ENCODE measurements at places on chromosomes 12 and 14.

GRCh38 chr12:70543444-70543843 is 93.8 kb downstream of the PTPRB start:
- DNase-seq: no peak

GRCh38 chr14:74464785-74465184 is 28.3 kb downstream of the NPC2 start:
- no peak for DNase-seq

DNA sequence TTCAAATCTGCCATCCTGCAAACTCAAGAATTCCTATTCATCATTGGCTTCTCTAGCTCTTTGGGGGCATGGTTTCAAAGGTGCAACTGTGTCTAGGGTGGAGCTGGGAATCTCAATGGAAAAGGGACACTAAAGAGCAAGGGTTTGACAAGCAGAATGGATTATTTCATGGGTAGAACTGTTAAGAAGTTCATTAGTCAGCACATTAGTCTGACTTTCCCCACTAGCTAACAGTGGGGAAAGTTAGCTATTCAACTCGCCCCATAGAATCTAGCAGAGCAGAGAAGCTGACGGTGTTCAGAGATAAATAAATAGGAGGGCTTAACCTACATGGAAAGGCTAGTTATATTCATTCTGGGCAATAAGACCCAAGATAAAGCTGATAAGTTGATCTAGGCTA is 153.9 kb downstream of the EMP1 start:
- no peak for DNase-seq

- DNase-seq: no peak
These were observed 34.7 kb downstream of the CDC42BPB start for GRCh38 chr14:103022685-103023044.

GRCh38 chr12:54364413-54364812 is at the start of gene GPR84:
Gene GPR84 (minus strand): TSS chr12:54364486. CDS start chr12:54363851, 635 bp downstream.
- no peak for DNase-seq

DNA sequence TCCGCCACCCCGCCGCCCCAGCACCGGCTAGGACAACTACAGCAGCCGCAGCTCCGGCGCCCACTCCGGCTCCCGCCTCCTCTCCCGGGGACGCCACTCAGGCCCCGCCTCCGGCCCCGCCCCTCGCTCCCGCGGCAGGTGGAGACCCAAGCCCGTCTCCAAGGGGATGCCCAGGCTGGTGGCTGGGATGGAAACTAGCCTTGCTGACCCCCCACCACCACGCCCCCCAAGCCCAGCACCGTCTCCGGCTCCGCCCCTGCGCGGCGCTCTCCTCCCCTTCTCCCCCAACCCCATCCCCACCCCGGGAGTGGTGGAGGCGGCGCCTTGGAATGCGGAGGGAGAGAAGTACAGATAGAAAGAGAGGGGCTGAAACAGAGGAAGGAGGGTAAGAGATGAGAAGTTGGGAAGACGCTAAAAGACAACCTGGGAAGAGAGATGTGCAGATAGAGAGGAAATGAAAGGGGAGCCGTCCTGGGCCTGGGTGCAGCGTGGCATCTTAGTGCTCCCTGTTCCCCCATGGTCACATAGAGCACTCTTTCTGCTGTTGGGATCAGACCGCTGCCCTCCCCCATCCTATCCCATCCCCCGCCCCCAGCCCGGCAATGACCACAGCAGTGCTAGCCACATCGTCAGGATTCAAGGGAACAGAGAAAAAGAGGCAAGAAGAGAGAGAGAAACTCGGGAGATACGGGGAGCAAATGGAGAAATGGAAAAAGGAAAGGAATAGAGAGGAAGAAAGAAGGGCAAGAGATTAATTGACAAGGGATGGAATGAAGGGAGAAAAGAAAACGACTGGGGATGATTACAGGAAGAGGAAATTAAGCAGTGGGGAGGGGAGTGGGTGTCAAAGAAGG is at the start of gene ITGA7:
TSS of gene ITGA7 (minus strand) at position 64 of the 854 bp plus-strand sequence. CDS start 222 bp downstream, outside the sequence.
- peak; percentile 62 for DNase-seq

DNA sequence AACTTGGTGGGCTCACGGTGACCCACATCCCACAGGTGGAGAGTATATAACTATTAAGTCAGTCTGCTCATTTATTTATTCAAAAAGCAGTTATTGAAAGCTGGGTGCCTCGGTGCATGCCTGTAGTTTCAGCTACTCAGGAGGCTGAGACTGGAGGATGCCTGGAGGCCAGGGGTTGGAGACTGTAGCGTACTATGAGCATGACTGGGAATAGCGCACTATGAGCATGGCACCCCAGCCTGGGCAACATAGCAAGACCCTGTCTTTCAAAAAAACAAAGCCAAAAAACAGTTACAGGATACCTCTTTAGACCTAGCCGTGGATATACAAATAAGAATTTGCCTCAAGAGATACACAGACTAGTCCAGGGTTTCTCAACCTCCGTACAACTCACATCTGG is 139.8 kb downstream of the ZFP36L1 start:
- DNase-seq: no peak

DNA sequence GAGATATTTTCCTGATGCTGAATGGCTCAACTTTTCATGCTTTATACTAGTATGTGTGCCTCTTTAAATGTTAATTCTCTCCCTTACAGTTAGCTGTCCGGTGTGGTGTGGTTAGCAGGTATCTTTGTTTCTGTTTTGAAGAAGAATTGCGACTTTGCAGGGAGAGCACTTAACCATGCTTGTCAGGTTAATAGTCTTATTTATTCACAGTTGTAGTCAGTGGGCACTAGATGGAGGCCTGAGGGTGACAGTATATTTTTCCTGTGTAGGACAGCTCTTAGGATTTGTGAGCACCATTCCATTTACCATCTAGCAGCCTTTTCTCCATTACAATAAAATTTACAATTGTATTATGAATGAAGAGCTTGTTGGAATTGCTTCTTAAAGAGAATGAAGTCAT is 34.9 kb downstream of the PDE3A start:
- DNase-seq: no peak

- no peak for DNase-seq
These were observed 1351.7 kb upstream of the TMEM132C start for GRCh38 chr12:126915309-126915708.

- no peak for DNase-seq
These were observed 111.8 kb downstream of the SLC25A47 start for GRCh38 chr14:100434911-100435438.

- DNase-seq: no peak
These were observed 11.4 kb downstream of the MGST1 start for GRCh38 chr12:16358878-16359277.

GRCh38 chr12:49730568-49731101 is 10.7 kb upstream of the TMBIM6 start:
- no peak for DNase-seq

- DNase-seq: no peak
These were observed 9.5 kb downstream of the RNASE11 start for GRCh38 chr14:20578325-20578724.

- no peak for DNase-seq
These were observed 79.0 kb downstream of the PITPNM2 start for GRCh38 chr12:123071857-123072256.

DNA sequence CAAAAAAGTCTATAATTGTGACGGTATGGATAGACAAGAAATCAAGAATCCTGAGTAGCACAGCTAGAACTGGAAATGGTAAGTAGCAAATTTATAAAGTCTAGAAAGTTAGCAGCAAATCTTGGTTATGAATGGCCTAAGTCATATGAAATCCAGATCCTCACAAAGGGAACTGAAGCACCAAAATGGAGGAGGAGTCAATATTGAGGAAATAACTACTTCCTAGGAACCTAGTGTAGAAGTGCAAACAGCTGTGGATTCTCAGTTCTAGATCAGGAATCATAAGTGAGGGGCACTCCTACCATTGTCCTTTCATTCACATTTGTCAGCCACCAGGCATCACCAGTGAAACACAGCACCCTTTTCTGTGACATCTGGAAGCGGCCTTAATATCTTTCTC is 202.2 kb upstream of the DCN start:
- DNase-seq: no peak

DNA sequence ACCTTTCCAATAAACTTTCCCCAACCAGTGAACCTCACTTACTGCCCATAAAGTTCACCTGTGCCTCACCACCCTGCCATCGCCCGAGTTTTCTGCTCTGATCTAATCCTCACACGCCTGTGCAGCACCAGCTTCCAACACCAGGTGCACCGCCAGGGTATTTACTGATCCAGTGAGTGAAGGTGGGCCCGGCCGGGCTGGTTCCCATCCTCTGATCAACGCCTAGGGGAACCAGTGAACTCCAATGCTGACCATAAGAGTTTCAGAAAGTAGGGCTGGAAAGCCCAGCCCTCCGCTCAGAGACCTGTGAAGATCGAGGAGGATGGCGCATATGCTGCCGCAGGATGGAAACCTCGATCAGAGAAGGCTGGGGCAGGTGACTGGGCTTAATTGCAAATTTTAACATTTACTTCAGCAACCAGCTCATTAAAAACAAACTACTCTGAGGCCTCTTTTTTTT is 685 bp upstream of the MYL6B start:
- peak; percentile 36 for DNase-seq

GRCh38 chr12:117161460-117162166 is 28.7 kb downstream of the FBXO21 start:
- no peak for DNase-seq

- no peak for DNase-seq
These were observed 404.2 kb downstream of the RGS6 start for GRCh38 chr14:72336311-72336980.

GRCh38 chr14:105495990-105496830 is 5.2 kb downstream of the TEDC1 start:
- DNase-seq: no peak

GRCh38 chr14:72907886-72908285 is 14.0 kb upstream of the DPF3 start:
- no peak for DNase-seq

- no peak for DNase-seq
These were observed 39.4 kb downstream of the ADGRD1 start for GRCh38 chr12:130992979-130993538.

DNA sequence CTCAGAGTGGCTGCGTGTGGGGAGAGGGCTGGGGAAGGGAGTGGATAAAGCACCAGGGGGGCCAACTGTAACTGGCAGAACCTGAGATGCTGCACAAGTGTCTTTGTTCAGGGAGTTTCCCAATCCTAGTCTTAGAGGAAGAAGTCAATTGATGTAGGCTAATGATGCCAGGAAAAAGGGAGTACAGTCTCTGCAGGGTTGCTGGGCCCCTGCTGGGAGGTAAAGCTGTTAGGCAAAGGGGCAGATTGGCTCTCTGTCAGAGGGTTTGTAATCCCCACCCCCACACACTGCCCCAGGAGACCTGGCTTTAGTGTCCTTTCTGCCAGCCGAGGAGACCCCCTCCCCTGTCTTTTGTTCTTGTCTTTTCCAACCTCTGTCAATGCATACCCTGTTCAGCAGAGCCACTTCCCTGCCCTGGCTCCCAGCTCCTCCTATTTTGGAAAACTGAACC is 178.4 kb downstream of the KCNA5 start:
- no peak for DNase-seq

DNA sequence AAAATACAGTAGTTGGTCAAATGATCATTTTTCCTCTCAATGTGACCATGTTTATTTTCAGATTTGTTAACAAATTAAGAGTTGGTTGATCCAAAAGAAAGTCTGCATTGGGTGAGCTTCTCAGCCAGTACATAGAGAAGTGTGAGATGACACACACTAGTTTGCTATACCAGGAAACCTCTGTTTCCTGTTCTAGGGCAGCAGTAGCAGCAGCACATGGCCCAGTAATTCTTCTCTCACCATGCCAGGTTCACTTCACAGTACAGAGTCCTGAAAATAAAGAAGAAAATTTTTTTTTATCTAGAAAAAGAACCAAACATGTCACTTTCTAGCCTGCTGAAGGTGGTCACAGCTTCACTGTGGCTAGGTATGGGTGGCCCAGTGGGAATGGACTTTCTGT is 250.2 kb upstream of the OR4E1 start:
- no peak for DNase-seq

DNA sequence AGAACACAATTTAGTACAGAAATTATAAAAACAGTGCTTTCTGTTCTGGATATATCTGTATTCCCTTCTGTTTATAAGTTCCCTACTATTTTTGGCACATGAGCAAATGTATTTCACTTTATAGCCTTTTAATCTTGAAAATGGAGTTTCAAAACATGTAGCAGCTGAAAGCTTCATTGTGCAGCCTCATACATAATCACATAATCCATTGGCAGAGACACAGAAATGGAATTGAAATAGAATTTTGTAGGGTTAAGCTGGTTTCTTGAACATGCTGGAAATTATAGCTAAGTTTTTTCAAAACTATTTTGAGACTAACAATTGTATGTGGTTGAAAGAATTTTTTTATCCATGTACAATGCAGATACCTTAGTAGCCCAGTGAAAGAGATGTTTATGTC is 614.3 kb upstream of the MDGA2 start:
- DNase-seq: no peak

- no peak for DNase-seq
These were observed 108.0 kb downstream of the PPM1A start for GRCh38 chr14:60356906-60357550.

- no peak for DNase-seq
These were observed 10.0 kb downstream of the EML1 start for GRCh38 chr14:99803106-99803775.

GRCh38 chr12:68612697-68613096 is 2.0 kb downstream of the RAP1B start:
- no peak for DNase-seq

- no peak for DNase-seq
These were observed 67.7 kb downstream of the RBM19 start for GRCh38 chr12:113898466-113898865.

- no peak for DNase-seq
These were observed 17.4 kb upstream of the CLMN start for GRCh38 chr14:95337041-95337595.

DNA sequence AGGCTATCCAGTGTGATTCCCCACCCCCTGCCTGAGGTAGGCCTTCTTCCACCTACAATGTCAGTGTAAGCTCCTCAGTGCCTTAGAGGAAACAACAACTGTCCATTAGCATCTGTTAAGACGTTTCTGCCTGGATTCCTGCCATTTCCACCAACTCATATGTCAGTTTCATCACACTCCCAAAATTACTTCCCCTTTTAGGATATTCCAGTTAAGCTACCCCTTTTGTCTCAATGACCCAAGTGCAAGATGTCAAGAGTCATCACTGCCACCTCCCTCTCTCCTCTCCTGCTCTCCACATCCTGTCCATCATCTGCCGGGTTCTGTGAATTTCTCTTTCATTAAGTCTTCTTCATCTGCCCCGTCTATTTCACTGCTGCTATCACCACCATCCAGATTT is 189.4 kb downstream of the DPF3 start:
- no peak for DNase-seq

DNA sequence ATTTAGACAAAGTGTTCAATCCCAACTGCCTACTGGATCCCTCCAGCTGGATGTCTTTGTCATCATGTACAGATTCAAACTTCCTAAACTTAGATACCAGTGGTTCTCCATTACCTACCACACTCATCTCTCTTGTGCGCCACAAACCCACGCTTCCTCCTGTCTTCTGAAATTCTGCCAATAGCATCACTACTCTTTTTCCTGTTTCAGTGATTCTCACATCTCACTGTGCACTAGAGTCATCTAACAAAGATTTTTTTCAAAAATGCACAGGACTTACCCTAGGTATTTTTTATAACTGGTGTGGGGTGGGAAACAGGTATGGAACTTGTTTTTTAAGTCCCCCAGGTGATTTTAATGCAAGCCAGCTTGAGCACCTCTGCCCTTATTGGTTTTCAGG is 5.9 kb downstream of the PSMB5 start:
- DNase-seq: no peak

GRCh38 chr12:94909663-94910062 is 93.8 kb downstream of the NDUFA12 start:
- no peak for DNase-seq
